HFFc6 (cell line): ENCODE measurements at places on chromosomes 1 and 21. TPM values are rescaled to one million over a fixed set of nuclear protein-coding genes. Genes with fewer than 3 reads are reported as not detected.

PFKFB2 gene
- 3.0 to 7.7 TPM (median 5.6 TPM) in 3 replicates for total RNA-seq

SERPINC1 gene
- total RNA-seq = 0.12 to 0.30 TPM in 2 of 3 replicates, not detected in the other

KAZN gene
- total RNA-seq = 12.1 to 20.8 TPM (median 13.4 TPM) in 3 replicates

SPAG17 gene
- total RNA-seq = not detected in 3 replicates

RGS13 gene
- not detected in 3 replicates for total RNA-seq

RYR2 gene
- total RNA-seq = 0.05 to 0.06 TPM in 2 of 3 replicates, not detected in the other

OR2T33 gene
- not detected in 3 replicates for total RNA-seq

LRRC8C gene
- 5.1 and 10.1 TPM in 2 replicates for total RNA-seq

DNA sequence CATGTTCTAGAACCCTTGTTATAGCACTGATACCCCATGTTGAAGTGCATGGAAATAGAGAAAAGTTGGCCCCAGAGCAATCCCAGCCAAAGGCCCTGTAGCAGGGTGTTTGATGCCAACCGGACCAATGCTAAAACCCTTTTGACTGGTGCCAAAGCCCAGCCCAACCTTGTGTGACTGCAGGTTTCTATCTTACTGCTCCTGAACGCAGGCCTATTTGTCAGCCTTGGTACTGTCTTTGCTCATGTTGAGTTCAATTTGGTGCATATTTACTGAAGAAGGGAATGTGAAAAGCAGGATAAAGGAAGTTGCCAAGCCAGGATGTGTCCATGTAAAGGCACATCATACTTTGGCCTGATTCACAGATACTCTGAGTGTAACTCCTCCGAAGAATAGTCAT lies 51.7 kb upstream of the NFASC start:
- no peak overlapping the region for H3K4me3 ChIP-seq
- no peak overlapping the region for H3K27ac ChIP-seq
- H3K27me3 ChIP-seq = peaks cover 26% of the 10 kb centered on the region
- H3K36me3 ChIP-seq = no peaks in the 10 kb centered on the region
- no peak for DNase-seq

DNA sequence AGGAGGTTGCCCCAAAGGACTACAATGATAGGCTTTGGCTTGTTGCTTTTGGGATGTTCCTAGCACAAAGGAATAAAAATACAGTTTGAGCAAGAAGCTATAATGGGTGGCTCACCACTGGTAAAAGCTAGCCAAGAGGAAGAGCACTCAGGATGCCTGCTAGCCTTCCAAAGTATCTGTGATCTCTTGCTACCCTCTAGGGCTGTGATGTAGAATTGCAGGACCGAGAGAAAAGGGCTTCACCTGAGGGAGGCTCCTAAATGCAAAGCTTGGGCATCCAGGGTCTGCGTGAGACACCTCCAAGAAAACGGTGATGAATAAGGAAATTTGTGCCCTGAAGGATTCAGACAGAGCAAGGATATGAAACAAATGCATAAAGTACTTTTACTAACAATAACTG lies 17.7 kb downstream of the IVL start:
- H3K27me3 ChIP-seq = no peaks in the 10 kb centered on the region; the same call in 1 of the 2 replicates
- no peak overlapping the region for H3K27ac ChIP-seq
- H3K36me3 ChIP-seq = no peaks in the 10 kb centered on the region
- no peaks in the 10 kb centered on the region for H3K4me1 ChIP-seq
- peak; percentile 51 for DNase-seq

GRCh38 chr1:56494306-56494705 lies 85.1 kb downstream of the PLPP3 start:
- no peak overlapping the region for H3K4me3 ChIP-seq
- H3K36me3 ChIP-seq = peaks cover 26% of the 10 kb centered on the region; the same call in 1 of the 2 replicates
- H3K27me3 ChIP-seq = peaks cover 4% of the 10 kb centered on the region
- no peak overlapping the region for H3K27ac ChIP-seq

DNA sequence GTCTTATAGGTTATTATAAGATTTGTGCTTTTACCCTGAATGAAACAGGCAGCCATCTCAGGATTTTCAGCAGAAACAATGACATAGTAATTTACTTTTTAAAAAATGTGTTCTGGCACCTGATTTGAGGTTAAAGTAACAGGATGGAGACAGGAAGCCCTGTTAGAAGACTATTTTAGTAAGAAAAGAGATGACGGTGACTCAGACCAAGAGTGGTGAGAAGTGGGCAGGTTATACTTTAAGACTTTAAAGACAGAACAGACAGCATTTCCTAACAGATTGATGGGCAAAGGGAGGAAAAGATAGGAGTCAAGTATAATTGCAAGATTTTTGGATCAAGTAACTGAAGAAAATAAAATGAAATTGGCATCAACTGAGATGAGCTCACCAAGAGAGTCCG lies 436.8 kb upstream of the NR5A2 start:
- H3K27ac ChIP-seq = no peak overlapping the region
- no peak overlapping the region for H3K4me3 ChIP-seq
- DNase-seq = no peak
- H3K27me3 ChIP-seq = peaks cover 13% of the 10 kb centered on the region

DNA sequence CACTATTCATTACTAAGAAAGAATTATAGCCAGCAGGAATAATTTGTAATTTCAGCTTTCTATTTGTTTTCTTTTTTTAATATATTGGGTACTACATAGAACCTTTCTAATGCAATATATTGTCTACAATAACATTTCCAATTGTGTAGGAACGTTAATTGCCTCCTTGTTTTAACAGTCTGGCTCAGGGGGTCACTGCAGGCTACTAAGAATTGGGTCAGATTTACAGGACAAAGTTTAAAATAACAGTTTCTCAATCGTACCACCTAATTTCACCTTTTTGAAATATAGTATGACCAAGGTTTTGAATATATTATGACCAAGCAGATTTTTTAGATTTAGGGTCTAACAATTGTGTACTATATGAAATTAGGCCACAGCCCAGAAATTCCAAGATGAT lies 2.4 kb downstream of the CFH start:
- H3K27ac ChIP-seq = no peak overlapping the region
- no peak for DNase-seq
- H3K27me3 ChIP-seq = no peaks in the 10 kb centered on the region
- peaks cover 44% of the 10 kb centered on the region for H3K4me1 ChIP-seq
- H3K36me3 ChIP-seq = no peaks in the 10 kb centered on the region

- no peak overlapping the region for H3K27ac ChIP-seq
- DNase-seq = no peak
- no peaks in the 10 kb centered on the region for H3K4me1 ChIP-seq
- H3K36me3 ChIP-seq = no peaks in the 10 kb centered on the region
- H3K27me3 ChIP-seq = peaks cover 5% of the 10 kb centered on the region
- no peak overlapping the region for H3K4me3 ChIP-seq
Measured at GRCh38 chr1:192627901-192628300, 8.0 kb upstream of the RGS13 start.

GRCh38 chr1:219927298-219927955 lies 930 bp downstream of the SLC30A10 start:
- no peaks in the 10 kb centered on the region for H3K36me3 ChIP-seq
- no peak overlapping the region for H3K27ac ChIP-seq
- H3K27me3 ChIP-seq = peaks cover 1% of the 10 kb centered on the region; the same call in 1 of the 2 replicates
- DNase-seq = no peak
- H3K4me1 ChIP-seq = no peaks in the 10 kb centered on the region
- no peak overlapping the region for H3K4me3 ChIP-seq

DNA sequence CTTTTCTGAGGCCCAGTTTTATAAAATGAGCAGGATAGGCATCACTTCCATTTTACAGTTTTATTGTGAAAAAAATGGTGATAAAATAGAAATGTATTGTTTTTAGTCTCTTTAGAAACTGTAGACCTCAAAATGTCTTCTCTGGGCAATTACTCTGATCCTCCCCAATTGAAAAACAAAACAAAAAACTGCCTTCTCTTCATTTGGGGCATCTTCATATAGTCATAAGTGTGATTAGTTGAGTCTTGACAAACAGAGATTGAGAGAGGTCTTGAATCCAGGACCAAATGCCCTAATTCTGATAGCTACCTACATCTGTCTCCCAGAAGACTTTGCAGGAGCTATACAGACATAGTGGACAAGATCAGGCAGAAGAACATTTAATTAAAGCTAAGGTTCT lies 62.9 kb downstream of the LRRC8C start:
- peaks cover 33% of the 10 kb centered on the region for H3K4me1 ChIP-seq
- H3K4me3 ChIP-seq = no peak overlapping the region
- no peak overlapping the region for H3K27ac ChIP-seq
- no peak for DNase-seq
- peaks cover under 1% of the 10 kb centered on the region; the same call in 1 of the 2 replicates for H3K27me3 ChIP-seq
